ENCODE measurements at places on chromosomes 5 and 9.
A peak's percentile ranks its signal among the peaks of the same experiment; 100 is the strongest.

DNA sequence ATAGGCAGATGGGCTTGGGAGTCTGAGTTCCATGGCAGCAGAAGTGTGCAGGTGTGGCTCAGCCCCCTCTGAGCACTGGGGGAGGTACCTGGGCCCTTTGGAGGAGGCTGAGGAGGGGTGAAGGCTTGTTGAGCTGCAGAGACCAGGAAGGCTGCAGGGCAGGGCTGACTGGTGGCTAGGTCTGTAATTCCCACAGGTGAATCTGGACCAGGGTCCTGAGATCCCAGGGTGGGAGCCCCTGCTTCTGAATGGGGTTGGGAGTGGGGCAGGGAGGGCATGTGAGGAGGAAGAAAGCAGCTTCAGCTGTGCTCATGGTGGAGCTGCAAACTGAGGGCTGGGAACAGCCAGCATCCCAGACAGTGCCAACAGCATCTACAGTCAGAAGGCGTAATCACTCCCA is 111.1 kb downstream of the CACNA1B start:
- DNase-seq = no peak

GRCh38 chr5:123454259-123454911 is 31.2 kb upstream of the CEP120 start:
- DNase-seq = peak; percentile 67

- DNase-seq = no peak
Observed at GRCh38 chr9:38296807-38297206, 95.7 kb upstream of the ALDH1B1 start.

DNA sequence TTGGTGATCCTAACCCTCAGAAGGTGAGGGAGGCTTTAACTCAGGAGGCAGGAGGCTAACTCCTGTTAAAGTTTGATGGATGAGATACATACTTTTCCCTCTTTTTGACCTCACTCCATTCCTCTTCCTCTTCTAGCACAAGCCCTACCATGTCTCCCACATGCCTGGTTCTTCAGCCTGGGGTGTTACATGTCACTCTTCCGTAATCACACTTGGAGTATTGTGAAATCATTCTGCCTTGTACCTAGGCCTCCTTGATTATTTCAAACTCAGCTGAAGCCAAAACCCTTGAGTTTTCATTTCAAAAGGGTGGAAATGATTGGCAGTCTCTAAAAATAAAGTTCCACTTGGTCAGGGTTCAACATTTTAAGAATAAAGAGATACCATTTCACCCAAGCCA is 1.8 kb downstream of the PLAC8L1 start:
- DNase-seq = no peak

DNA sequence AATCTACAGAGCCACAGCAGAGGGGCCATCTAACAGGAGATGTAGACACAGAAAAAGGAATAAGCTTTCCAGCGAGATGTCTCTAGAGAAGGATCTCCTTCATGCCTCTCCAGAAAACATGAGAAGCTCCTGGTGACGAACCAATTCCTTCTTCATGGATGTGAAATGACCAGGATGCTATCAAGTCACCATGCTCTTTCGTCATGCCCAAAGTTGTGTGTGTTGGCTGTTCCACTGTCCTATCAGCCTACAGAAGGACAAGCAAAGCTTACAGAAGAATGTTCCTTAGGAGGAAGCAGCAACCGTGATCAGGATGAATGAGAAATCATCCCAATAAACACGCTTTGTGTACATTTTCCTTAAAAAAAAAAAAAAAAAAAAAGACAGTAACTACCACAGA is 54.4 kb downstream of the ALDH7A1 start:
- no peak for DNase-seq
